Suppressor macrophage treated with lipopolysaccharide for 1 hour (primary cell): ENCODE measurements at places on chromosomes 16 and 17.

DNA sequence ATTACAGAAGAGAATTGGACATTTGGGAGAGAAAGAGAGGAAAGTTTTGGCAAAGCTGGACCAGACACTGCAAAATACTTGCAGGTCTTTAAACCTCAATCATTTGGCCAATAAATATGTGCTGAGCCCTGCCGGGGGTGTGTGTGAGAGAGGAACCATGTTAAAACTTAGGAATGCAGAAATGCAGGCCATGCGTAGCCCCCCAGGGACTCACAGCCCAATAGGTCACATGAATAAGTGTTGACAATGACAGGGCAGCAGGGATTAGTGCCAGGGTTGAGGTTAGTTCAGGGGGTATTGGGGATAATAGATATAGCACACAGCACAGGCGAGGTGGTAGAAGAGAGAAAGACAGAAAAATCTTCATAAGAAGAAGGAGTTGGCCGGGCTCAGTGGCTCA is 113.3 kb upstream of the ADAMTS18 start:
- no peak for DNase-seq

GRCh38 chr17:27644586-27644985 is 13.6 kb downstream of the LGALS9 start:
- no peak for DNase-seq

GRCh38 chr16:67396159-67397035 is 3.1 kb upstream of the TPPP3 start:
- DNase-seq: no peak

DNA sequence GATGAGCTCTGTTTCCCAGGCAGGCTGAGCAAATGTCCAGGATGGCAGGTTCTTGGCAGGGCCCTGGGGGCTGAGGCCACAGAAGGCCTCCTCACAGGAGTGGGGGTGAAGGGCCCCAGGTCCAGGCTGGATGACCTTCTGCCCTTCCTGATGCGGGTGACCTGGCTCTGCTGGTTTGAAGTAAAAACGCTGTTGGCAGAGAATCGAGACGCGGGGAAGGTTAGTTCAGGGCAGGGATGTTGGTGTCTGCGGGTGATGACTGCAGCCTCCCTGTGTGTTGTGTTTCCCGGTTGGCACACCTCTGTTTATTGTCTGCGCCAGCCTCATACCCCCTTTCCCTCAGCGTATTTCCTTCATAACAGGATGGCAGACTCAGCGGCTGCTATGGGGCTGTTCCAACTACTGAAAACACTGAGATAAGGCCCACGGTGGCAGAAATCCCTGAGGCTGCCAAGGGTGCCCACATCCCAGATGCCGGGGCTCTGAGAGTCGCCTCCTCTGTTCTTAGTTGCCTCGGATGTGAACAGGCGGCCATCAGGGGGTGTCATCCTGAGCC is 104.6 kb downstream of the METRNL start:
- DNase-seq: no peak

DNA sequence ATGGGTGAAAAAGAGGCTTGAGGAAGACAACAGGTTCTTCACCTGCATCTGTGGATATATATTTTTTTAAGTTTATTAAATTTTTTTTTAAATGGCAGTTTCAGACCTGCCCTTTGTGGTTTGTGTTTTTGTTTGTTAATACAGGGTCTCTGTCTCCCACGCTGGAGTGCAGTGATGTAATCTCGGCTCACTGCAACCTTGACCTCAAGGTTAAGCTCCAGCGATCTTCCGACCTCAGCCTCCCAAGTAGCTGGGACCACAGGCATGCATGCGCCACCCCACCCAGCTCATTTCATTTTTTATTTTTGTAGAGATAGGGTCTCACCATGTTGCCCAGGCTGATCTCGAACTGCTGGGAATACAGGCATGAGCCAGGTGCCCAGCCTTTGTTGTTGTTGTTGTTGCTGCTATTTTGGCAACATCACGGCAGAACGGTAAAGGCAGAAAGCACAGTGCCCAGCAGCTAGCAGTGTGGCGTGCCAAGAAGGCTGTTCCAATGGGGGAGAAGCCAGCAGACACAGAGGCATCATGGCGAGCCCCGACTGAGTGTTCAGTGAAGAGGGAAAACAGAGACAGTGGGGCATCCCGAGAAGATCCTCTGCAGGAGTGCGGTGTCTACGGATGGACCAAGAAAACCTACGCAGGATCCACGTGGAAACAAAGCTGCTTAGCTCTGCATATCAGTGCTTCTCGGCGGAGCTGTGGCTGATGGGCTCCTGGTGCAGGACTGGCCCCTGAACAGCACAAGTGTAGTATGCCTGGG is 19.6 kb downstream of the TMC6 start:
- no peak for DNase-seq

GRCh38 chr16:17529982-17530760 is 59.4 kb upstream of the XYLT1 start:
- no peak for DNase-seq

DNA sequence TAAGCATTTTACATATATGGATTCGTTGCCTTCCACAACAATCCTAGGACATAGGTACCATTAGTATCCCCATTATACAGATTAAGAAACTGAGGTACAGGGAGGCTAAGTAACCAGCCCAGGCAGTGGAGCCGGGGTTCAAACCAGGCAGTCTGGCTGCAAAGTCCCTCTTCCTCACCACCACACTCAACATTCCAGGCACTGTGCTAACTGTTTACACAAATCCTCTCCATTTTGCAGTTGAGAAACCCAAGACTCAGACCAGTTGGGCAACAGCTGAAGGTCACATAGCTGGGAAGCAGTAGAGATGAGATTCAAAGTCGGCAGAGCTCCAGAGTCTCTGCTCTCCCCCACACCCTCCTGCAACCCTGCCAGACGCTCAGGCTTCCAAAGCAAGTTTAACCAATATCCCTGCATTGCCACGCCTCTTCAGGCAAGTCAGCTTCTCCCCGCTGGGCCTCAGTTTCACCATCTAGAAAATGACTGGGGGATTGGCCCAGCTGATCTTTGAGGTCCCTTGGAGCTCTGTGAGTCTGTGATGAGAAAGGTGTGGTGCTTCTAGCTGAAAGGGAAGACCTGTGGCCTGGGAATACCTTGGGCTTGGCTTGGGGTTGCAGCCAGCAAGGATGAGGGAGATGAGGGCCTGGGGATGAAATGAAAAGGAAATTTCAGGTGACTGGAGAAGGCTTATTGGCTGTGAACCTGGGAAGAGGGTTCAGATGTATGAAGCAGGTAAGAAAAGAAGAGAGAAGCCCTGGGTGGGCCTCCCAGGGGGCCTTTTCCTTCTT is 14.0 kb downstream of the CCR7 start:
- DNase-seq: no peak

GRCh38 chr17:42041619-42042018 is 8.8 kb downstream of the C17orf113 start:
- DNase-seq: no peak

GRCh38 chr16:17416461-17417311 is 54.1 kb downstream of the XYLT1 start:
- peak; percentile 86 for DNase-seq

GRCh38 chr17:3025421-3026124 is 37.8 kb downstream of the OR1D5 start:
- no peak for DNase-seq

DNA sequence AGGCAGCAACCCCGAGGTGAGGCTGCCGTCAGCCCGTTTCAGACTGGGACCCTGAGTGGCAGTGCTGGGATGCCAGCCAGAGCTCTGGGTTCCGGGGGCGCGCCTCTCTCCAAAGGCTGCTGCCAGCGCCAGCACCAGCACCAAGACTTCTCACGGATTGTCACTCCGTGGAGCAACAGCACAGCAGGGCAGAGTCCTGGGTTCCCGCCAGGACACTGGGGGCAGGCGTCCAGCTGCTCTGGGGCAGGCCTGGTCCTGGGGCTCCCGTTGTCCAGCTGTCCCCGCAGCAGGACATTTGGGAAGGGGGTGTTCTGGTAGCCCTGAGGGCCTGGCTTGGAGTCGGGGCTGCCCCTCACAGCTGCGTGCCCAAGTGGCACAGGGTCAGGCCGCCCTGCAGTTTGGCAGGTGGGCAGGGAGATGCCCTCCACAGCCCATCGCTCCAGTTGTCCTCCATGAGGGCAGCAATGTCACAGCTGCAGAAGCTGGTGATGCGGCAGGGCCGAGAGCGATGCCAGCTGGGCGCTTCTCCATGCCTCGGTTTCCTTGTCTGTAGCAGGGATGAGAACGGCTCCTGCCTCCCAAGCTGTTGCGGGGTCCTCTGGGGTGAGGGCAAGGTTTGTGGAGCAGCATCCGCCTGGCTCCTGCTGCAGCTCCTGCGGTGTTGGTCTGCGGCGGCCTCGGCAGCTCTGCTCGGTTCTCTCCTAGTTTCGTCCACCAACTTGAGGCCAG is 137.3 kb upstream of the CIBAR2 start:
- DNase-seq: no peak

- no peak for DNase-seq
These were observed 57.3 kb downstream of the CDC27 start for GRCh38 chr17:47131761-47132160.

GRCh38 chr17:16977932-16978331 is 6.0 kb upstream of the TNFRSF13B start:
- DNase-seq: no peak

- DNase-seq: peak; percentile 3
These were observed 77.4 kb downstream of the ANKFN1 start for GRCh38 chr17:56230660-56231059.

GRCh38 chr17:72462407-72462806 is 341.6 kb downstream of the SOX9 start:
- no peak for DNase-seq

- DNase-seq: peak; percentile 43
These were observed 56.5 kb downstream of the MRM1 start for GRCh38 chr17:36657763-36658490.

GRCh38 chr17:2937331-2938003 is 125.9 kb downstream of the OR1D5 start:
- DNase-seq: no peak

DNA sequence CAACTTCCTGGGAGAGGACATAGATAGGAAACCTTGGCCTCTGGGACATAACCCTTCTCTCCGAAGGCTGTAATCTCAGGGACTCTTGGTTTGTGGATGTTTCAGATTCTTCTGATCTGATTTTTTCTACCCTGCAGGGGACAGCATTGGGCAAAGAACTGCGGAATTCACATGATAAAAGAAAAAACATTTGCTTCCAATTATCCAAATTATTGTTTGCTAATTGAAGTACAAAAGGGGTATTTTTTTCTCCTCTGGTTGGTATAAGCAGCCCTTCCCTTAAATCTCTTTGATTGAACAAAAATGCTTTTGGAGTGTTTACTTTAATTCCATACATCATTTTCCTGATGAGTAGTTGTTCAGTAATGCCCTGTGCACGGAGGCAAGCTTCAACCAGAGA is 251.7 kb upstream of the IRX3 start:
- DNase-seq: no peak

- DNase-seq: no peak
These were observed 4.7 kb upstream of the IGF2BP1 start for GRCh38 chr17:48992444-48992843.

GRCh38 chr17:55072898-55073297 is 104.3 kb downstream of the STXBP4 start:
- no peak for DNase-seq
